ENCODE measurements at places on chromosomes 1 and 21.

DNA sequence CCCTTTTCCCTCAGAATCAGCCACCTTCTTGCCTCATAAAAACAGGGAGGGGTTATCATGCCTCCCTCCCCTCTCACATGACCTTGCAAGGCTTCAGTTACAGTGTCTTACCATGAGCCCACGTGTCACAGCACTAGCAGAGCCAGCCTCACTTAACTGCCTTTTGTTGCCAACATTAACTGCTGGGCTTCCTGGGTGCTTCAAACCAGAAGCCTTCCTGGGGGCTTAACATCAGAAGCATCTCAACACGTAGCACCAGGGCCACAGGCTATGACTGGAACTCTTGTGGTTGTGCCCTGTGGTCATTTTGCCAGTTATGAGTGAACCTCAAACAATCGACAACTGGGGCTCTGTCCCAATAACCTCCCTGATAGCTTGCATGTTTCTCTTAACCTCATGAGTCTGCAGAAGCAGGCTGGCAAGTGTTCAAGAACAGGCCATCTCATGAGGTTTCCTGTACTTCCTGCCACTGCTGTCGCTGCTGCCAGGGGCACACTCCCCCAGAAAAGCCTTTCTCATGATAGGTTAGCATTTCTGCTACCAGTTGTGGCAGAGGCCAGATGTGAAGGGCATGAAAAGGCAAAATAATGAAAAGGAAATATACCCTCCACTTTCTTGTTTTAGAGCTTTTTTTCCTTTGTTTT lies 132.2 kb downstream of the GLUL start:
- DNase-seq, result no peak

- no peak for DNase-seq
These were observed 16.2 kb upstream of the RGS2 start for GRCh38 chr1:192792628-192793027.

DNA sequence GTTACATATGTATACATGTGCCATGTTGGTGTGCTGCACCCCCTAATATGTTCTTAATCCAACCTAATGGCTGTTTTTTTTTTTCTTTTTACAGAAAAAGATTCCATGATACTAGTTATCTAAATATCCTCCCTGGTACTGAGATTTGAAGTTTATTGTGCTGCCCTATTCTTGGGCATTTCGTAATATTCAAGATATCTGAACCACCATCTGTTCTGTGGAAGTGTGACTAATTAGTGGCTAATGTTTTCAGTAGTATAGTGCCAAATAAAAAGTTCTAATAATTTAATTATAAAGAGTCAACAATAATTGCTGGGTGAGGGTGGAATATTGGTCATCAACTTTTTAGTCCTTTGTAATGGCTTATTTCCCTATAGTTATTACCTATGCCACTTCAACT lies 217.5 kb downstream of the GABPA start:
- no peak for DNase-seq

DNA sequence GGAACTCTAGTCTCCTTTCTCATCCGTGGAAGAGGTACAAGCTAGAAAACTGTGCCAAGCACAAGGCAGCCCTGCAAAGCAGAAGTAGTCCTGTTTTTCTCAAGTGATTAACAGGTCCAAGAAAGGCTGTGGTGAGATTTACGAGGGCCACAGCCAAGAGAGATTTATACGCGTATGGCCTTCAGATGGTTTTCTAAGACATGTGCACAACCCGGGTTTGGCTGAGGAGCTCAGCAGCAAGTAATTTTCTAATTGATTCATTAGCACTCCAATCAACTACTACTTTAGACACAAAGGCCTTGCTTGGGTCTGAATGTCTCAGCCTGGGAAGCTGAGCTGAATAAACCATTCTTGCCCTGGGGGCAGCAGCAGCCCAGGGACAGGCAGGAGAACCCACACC lies 55.8 kb downstream of the SSBP3 start:
- no peak for DNase-seq

Data from epithelial cell of prostate (primary cell).